Thoracic aorta (tissue), 2 donors: ENCODE measurements at places on chromosomes 4 and X. TPM values are rescaled to one million over a fixed set of nuclear protein-coding genes. Genes with fewer than 3 reads are reported as not detected.

Gene SNCA
- 14.3 TPM for total RNA-seq

Gene PALLD
- total RNA-seq: 752 TPM

Gene CENPVL2
- not detected for total RNA-seq

Gene SPOCK3
- total RNA-seq: not detected

Gene PROM1
- 3.2 TPM for total RNA-seq

- H3K36me3 ChIP-seq: no peaks in the 10 kb centered on the region
- H3K27ac ChIP-seq: no peak overlapping the region
- no peak overlapping the region for H3K4me3 ChIP-seq
- H3K27me3 ChIP-seq: no peaks in the 10 kb centered on the region
- no peak for DNase-seq
Measured at GRCh38 chrX:40719731-40720130, 15.6 kb downstream of the MED14 start.

DNA sequence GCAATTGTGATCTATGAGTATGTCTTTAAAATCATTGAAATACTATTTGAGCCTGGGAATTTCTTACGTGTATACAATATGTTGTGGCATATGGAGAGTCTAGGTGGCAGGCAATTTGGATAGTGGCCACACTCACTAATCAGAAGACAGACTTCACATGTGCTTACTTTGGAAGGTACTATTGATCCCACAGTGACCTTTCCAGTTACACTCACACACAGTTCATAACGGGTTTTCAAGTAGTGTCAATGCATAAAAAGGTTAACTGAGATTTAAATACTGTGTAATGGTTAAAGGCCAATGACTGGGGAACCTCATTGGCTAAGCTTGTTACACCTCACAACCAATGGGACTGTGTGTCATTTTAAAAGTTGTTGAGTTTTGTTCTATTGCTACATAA, 783.2 kb downstream of the RPA4 start:
- H3K27me3 ChIP-seq: no peaks in the 10 kb centered on the region
- H3K4me1 ChIP-seq: no peaks in the 10 kb centered on the region
- no peak for DNase-seq
- H3K4me3 ChIP-seq: no peak overlapping the region
- no peaks in the 10 kb centered on the region for H3K36me3 ChIP-seq

- no peak for DNase-seq
- H3K36me3 ChIP-seq: no peaks in the 10 kb centered on the region
- H3K4me1 ChIP-seq: no peaks in the 10 kb centered on the region
Measured at GRCh38 chr4:38452542-38452941, 211.5 kb upstream of the KLF3 start.

DNA sequence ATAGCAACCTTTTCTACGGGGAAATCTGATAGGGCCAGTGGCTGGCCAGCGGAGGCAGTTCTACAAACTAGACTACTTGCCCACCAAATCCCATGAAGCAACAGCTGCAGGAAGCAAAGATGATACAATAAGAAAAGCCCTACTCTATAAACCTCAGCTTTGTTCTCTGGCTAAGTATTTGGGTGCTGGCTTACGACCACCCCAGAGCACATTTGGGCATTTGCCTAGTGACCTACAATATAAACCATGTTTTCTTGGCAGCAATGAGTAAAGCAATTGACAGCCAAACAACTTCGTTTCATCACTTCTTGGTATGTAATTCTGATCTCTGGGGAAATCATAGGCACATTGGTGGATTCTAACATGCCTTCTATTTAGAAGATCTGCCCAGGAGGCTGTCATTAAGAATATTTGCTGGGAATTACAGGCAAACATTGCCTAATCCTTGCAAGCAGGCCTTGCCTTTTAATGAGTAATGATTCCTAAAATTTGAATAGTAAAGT, 7.5 kb upstream of the LHFPL1 start:
- no peaks in the 10 kb centered on the region for H3K4me1 ChIP-seq
- no peaks in the 10 kb centered on the region for H3K36me3 ChIP-seq
- no peak overlapping the region for H3K4me3 ChIP-seq
- H3K27me3 ChIP-seq: no peaks in the 10 kb centered on the region

DNA sequence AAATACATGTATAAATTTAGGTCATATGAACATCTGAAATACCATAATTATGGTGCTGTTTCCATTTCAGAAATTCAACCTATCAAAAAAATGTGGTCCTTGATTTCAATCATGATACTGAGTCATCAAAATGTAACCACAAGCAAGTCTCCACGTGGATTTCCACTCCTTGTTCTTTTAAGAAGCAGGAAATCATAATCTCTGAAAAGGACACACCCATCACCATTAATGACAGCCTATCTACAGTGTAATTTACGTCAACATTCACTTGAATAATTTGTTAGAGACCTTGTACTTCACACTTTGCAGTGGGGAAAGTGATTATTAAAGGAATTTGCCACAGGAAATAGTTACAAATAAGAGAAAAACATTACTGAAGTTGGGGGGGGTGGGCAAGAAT, 17.7 kb upstream of the SLC7A11 start:
- H3K4me3 ChIP-seq: no peak overlapping the region
- H3K27me3 ChIP-seq: no peaks in the 10 kb centered on the region
- H3K36me3 ChIP-seq: no peaks in the 10 kb centered on the region
- no peaks in the 10 kb centered on the region for H3K4me1 ChIP-seq
- no peak overlapping the region for H3K27ac ChIP-seq

GRCh38 chr4:75344915-75345314, 169.3 kb downstream of the RCHY1 start:
- H3K4me1 ChIP-seq: peaks cover 13% of the 10 kb centered on the region
- no peaks in the 10 kb centered on the region for H3K36me3 ChIP-seq
- peak overlapping the region; percentile 54 for H3K27ac ChIP-seq
- no peak for DNase-seq

GRCh38 chr4:60500810-60501209, 699.3 kb upstream of the ADGRL3 start:
- no peak overlapping the region for H3K27ac ChIP-seq
- H3K4me3 ChIP-seq: no peak overlapping the region
- no peaks in the 10 kb centered on the region for H3K36me3 ChIP-seq
- H3K4me1 ChIP-seq: no peaks in the 10 kb centered on the region
- H3K27me3 ChIP-seq: no peaks in the 10 kb centered on the region
- DNase-seq: no peak

DNA sequence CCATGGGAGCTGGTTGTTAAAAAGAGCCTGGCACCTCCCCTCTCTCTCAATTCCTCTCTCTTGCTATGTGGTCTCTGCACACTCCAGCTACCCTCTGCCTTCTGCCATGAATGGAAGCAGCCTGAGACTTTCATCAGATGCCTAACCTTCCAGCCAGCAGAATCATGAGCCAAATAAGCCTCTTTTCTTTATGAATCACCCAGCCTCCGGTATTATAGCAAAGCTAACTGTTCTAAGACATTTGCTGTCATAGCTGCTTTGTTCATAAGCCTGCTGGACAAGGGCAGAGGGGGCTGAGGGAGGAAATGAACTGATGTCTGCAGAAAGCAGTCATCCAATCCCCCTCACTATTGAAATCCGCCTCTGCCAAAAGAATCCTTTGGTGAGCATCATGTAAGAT, 196.7 kb downstream of the ZNF330 start:
- H3K36me3 ChIP-seq: no peaks in the 10 kb centered on the region
- H3K4me3 ChIP-seq: no peak overlapping the region
- no peak overlapping the region for H3K27ac ChIP-seq
- DNase-seq: no peak
- peaks cover 8% of the 10 kb centered on the region for H3K4me1 ChIP-seq

GRCh38 chr4:158169506-158169905, 3.3 kb downstream of the GASK1B start:
- peak overlapping the region; percentile 84 for H3K4me3 ChIP-seq
- no peak for DNase-seq
- H3K4me1 ChIP-seq: peaks cover 55% of the 10 kb centered on the region
- H3K36me3 ChIP-seq: no peaks in the 10 kb centered on the region
- H3K27ac ChIP-seq: peak overlapping the region; percentile 93
- H3K27me3 ChIP-seq: no peaks in the 10 kb centered on the region

GRCh38 chr4:104559502-104559901, 64.8 kb upstream of the CXXC4 start:
- H3K27ac ChIP-seq: no peak overlapping the region
- H3K4me3 ChIP-seq: peak overlapping the region; percentile 14
- no peaks in the 10 kb centered on the region for H3K4me1 ChIP-seq
- H3K27me3 ChIP-seq: no peaks in the 10 kb centered on the region
- no peak for DNase-seq

DNA sequence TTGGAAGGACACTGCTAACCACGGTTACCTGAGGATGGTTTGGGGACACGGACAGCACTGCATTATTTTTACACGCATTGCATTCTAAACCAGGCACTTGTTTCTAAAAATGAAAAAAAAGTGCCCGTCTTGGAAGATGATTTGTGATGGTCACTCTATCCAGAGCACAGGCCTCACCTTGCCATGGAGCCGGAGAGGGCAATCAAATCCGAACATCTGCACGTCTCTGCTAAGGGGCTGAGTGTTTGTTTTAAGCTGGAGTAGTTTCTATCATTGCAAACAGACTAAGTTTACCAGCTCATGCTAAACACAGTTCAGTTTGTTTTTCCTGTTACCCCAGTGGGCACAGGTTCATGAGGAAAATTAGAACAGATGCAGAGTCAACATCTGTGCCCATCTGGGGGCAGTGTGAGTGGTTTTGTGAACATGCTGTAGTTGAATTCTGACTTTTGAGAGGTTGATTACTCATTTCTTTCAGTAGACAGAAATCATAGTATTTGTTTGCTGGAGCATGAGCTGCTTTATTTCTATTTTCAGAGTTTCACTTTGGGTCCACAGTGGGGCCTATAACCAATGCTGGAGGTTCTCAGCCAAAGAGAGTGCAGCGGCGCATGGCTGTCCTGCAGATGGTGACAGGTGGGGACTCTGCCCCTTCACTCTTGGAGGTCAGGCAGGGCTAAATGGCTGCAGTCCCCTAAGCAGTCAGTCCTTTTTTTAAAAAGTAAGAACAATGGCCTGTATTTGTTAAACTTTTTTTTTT, 65.4 kb upstream of the ENPP6 start:
- H3K4me3 ChIP-seq: no peak overlapping the region
- H3K27ac ChIP-seq: no peak overlapping the region

GRCh38 chrX:144681501-144681900, 565.8 kb upstream of the SPANXN1 start:
- no peaks in the 10 kb centered on the region for H3K4me1 ChIP-seq
- no peaks in the 10 kb centered on the region for H3K27me3 ChIP-seq
- DNase-seq: no peak
- H3K4me3 ChIP-seq: no peak overlapping the region

DNA sequence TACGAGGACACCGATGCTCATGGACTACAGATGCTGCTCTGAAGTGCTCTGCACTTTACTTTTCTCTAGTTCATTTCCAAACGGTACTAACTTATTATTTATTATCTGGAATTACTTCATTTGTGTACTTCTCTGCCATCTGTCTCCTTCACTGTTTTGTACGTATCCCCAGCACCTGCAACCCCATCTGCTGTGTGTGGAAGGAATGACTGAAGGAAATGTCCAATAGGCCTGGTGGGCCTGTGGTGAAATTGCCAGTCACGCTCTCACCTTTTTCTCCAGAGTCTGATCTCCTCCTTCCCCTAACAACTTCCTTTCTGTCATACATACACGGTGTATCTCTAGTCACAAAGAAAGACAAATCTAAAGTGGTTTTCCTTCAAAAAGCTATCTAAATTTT, 12.9 kb downstream of the TMEM154 start:
- no peaks in the 10 kb centered on the region for H3K27me3 ChIP-seq
- no peak for DNase-seq
- H3K36me3 ChIP-seq: no peaks in the 10 kb centered on the region
- no peak overlapping the region for H3K4me3 ChIP-seq
- no peak overlapping the region for H3K27ac ChIP-seq

DNA sequence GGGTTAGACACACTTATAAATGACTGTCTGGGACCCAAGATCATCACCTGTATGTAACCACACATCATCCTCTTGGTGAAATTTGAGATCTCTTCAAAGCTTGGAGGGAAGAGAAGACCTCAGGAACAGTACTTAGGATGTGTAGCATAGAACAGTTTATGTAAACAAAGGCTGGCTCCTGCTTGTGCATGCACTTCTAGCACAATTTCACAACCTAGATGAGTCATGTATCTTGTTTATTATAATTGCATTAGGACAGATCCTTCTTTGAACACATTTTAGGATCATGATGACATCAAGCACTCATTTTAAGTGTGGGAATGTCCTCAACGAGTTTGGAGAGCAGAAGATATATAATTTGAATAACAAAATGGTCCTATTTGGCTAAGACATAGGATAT, 26.3 kb upstream of the ZMAT1 start:
- no peak for DNase-seq
- H3K4me3 ChIP-seq: no peak overlapping the region
- no peaks in the 10 kb centered on the region for H3K4me1 ChIP-seq
- no peak overlapping the region for H3K27ac ChIP-seq
- H3K27me3 ChIP-seq: no peaks in the 10 kb centered on the region

- DNase-seq: no peak
- peak within 1 kb of the TSS; percentile 99 for H3K27ac ChIP-seq
- H3K4me3 ChIP-seq: peak within 1 kb of the TSS; percentile 92
Measured at GRCh38 chr4:57109847-57110639, at the start of gene IGFBP7. TSS of gene IGFBP7 (minus strand) at chr4:57110385. CDS start at chr4:57110351, 34 bp downstream.
